ENCODE measurements at places on chromosomes 2 and 18.

DNA sequence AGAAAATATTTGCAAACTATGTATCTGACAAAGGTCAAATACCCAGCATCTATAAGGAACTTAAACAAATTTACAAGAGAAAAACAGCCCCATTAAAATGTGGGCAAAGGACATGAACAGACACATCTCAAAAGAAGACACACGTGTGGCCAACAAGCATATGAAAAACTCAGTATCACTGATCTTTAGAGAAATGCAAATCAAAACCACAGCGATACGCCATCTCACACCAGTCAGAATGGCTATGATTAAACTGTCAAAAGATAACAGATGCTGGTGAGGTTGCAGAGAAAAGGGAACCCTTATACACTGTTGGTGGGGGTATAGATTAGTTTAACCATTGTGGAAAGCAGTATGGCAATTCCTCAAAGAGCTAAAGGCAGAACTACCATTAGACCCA is 64.3 kb upstream of the RBMS1 start:
- DNase-seq: no peak

DNA sequence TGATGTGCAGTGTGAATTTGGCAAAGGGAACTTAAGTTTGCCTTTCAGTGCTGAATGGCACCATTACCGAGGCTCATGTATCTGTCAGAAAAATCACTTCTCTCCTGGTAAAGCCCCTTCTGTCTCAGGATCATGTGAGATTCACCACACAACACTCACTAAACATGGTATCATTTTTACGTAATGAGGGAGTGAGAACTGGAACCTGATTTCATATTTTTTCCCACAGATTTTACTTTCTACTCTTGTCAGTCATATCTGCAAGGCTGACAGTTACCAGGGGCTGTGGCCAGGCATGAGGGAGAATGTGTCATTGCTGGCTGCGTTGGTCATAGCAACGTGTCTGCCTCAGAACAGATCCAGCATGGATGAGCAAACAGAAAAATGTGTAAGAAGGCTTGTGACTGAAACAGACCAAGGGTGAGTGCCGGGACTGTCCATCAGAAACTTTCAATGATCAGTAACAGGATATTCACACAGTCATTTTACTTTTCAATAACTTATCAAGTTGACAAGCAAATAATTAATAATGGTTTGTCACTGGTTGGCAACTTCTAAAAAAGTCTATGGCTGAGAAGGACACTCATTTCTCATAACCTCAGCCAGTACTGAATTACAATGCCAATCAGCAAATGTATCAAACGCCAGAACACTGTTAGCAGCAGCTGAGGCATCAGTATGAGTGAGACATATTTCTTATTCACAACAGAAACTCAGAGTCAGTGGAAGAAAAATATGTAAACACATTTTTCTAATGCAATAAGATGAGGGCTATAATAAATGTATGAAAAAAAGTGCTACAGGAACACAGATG is 100.5 kb downstream of the CDC42EP3 start:
- no peak for DNase-seq

- DNase-seq: peak; percentile 16
Measured at GRCh38 chr2:119126650-119127049, 31.9 kb downstream of the C1QL2 start.

- DNase-seq: no peak
Measured at GRCh38 chr18:23220355-23220754, 85.1 kb downstream of the CABLES1 start.

DNA sequence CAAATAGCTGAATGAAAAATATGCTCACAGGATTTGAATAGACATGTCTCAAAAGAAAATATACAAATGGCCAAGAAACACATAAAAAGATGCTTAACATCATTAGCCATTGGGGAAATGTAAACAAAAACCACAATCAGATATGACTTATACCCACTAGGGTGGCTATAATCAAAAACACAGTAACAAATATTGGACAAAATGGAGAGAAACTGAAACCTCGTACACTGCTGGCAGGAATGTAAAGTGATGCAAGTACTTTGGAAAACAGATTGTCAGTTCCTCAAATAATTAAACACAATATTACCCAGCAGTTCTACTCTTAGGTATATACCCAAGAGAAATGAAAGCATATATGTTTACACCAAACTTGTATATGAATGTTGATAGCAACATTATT is 213.0 kb downstream of the PHLPP1 start:
- DNase-seq: no peak

GRCh38 chr2:196117214-196117705 is 48.6 kb upstream of the DNAH7 start:
- no peak for DNase-seq

DNA sequence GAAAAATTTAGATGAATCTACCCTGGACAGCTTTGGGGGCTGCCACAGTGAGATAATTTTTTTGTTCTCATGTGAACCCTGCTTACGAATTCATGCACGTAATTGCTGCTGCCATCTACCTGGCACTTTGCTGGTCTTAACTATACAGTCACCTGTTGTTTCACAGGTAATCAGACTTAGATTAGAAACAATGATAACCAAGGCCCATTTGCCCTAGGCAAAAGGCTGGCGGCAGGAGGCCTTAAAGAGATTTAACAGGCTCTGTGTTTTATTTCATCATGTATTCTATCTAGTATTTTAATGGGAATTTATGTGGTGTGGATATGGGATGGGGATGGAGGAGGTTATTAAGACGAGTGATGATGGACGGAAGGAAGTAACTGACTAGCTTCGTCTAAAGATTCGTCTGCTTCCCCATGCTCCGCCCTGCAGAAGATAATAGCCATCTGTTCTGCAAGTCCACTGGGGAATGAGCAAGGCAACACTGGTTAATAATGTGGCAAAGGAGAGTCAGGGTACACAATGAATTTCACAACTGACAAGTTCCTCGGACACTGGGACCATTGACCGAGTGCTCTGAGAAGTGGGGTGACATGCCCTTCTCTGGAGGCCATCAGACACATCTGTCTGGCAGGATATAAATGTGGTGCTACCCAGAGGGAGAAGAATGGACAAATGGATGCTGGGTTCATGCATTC is 291.8 kb upstream of the TNP1 start:
- DNase-seq: no peak

DNA sequence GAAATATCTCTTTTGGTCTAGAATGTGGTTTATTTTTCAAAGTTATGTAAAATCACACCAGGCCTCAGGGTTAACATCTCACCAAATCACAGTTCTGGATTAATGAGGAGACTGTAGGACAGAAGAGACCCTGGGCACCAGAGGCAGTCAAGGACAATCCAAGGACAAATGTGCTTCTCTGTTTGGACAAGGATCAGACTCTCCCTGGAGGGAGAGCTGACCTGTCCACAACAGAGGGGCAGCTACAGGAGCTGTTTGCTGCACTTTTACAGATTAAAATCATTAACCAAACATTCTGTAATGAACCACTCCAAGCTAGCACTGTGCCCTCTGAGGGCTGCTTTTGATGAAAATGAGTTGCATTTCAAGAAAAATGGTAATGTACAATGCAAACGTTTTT is 690.6 kb upstream of the SLC8A1 start:
- no peak for DNase-seq

DNA sequence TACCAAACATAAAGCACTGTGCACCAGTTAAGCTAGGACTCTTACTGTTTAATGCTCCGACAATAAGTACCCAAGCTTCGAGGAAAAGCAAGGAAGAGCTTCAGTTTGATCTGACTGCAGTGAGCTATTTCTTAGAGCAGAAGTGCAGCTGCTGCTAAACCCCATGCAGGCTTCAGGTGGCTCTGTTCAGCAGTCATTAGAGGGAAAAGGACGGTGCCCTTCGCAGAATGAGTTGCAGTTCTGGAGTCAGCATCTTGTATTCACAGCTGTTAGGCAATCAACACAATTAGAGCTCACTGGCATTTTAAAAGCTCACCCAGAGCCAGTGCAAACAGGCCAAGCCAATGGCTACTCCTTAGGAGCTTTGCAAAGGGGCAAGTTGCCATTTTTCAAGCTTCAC is 1.5 kb upstream of the CERKL start:
- DNase-seq: no peak

DNA sequence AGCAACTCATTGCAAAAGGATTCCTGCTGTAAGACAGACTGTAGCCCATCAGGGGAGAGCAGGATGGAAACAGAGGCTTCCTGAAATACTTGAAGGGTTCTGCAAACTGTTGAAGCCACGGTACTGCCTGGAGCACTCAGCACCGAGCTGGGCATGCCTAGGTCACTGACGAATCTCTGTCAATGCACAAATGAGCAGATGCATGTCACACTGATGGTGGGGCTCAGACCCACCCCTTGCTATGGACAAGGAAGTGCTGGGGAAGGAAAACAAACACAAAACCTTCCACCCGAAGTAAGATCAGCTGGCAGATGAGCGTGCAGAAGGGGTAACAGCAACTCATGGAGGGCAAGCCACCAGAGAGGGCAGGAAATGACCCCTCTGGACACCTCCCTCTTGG is 136.7 kb downstream of the BCL2 start:
- no peak for DNase-seq

- DNase-seq: no peak
Measured at GRCh38 chr18:24115628-24116027, 23.2 kb upstream of the CABYR start.

DNA sequence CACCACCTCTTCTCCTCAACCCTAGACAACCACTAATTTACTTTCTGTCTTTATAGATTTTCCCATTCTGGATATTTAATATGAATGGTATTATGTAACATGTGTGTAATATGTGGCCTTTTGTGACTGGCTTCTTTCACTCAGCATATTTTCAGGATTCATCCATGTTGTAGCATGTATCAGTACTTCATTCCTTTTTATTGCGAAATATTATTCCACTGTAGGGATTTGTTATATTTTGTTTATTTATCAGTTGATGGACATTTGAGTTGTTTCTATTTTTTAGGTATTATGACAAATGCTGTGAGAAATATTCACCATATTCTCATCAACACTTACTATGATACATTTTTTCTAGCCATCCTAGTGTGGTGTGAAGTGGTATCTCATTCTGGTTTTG is 138.8 kb upstream of the DLGAP1 start:
- DNase-seq: no peak

DNA sequence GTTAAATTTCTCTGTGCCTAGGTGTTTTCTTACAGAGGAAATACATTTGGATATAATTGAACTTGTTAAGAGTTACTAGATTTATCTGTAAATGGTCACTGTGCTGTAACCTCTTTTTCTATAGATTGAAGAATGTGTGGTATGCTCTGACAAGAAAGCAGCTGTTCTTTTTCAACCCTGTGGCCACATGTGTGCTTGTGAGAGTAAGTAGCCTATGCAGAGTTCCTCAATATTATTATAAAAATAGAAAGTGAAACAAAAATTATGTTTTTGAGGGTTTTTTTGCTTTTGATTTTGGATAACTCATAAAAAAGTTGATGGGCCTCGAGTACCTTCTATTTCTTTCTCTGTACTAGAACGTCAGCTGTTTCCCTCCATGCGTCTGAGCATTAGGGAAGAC is 112.4 kb downstream of the MIB1 start:
- DNase-seq: no peak

DNA sequence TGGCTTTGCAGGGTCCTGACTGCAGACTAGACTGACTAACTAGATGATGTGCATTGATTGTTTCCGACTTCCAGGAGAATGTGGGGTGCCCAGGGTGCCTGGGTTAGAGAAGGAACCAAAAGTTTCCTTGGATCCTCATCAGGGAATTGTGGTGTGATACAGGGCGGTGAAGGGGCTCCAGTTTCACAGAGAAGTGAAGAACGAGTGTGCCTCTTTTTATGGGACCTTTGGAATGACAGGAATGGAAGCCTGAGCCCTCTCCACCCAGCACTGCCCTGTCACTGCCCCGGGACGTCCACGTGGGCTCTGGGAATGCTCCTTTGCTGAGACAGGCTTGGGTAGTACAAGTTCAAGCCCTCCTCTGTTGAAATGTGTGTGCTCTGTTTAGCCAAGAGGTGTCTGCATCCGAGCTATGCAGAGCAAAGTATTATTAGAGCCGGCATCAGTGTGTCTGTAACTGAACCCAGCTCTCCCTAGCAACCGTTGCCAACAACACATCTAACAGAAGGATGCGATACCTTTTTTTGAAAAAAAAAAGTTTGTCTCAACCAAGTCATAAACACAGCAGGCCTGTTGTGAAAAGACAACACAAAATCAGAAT is 183.6 kb downstream of the SMAD7 start:
- no peak for DNase-seq

All from T-helper 9 cell (primary cell).